GM04503 (cell line): ENCODE measurements at places on chromosomes 4 and X.

DNA sequence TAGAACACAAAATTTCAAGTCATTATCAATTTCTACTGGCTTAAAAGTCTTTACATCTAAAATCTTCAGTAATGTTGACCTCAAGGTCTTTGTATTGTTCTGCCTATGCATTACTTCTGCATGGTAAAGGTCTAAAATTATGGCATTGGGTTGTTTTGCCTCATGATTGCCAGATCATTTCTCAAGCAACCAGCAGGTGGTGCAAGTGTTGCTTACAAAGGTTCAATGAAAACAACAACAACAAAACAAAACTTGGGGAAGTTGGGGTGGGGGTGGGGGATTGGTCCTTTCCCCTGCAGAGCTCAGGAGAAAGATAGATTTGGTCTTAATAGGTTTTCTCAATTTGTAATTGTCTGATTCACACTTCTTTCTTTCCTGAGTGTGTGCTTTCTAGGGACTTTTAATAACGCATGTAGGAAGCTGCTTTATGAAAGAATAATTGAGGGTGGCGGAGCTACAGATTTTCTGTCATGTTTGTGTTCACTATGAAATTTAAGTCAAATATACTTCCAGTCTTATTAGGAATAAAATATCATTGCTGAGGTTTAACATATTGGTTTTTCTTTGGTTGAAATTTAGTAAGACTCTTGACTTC is 145.1 kb downstream of the COL4A5 start:
- no peak for DNase-seq

DNA sequence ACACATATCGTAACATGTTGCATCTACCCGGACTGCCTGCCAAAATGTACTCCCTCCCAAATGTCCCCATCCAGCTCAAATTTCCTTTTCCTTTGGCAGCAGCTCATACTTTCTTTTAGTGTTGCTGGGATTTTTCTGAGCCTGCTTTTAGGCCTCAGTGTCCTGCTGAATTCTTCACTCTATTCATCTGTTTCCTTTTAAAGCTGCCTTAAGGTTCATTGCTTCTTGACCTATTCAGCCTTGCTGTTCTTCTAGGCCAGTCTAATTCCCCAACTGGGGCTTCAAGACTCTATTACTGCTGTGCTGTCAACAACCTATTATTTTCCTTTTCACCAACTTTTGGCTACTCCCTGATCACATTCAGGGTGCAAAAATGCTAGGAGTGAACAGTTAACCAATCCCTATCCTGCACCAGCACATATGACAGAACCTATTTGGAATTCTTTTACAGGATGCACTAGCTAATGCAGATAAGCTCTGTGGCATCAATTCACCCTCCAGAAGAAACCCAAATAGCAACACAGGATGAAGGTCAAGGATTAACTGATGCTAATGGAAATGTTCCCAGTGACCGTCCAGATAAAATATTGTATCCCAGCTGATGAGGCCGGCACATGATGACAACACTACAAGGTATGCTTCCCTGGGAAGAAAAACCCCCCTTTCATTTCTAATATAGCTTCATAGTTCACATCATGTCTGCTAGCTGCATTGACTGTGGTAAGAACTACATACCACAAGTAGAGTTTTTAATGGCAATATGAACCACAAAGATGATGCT is 114.7 kb upstream of the TTC29 start:
- peak; percentile 88 for DNase-seq

DNA sequence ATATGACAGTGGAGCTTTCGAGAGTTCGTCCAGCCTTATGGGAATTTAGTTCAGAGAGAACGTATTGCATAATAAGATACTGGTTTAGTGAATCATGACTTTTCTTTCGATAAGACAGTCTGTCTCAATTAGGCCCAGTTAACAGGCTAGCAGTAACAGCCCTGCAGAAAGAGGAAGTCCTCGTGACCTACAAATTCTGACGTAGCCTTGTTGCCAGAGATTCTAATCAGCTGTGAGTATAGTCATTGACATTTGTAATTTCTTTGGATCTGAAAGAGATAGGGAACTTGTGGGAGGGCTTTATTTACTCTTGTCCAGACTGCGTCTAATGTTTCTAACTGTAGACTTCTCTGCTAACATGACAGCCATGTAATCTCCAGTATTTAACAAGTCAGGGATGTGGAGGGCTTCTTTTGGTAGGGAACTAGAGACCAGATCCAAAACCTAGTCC is 15.8 kb downstream of the ART3 start:
- peak; percentile 51 for DNase-seq

GRCh38 chr4:52143815-52144214 is 92.7 kb downstream of the SPATA18 start:
- no peak for DNase-seq

GRCh38 chrX:132636080-132636479 is 147.2 kb upstream of the MBNL3 start:
- no peak for DNase-seq

- DNase-seq, result no peak
Observed at GRCh38 chr4:140097572-140097971, 56.4 kb downstream of the MAML3 start.

- no peak for DNase-seq
Observed at GRCh38 chr4:108484187-108484586, 136.2 kb upstream of the RPL34 start.

GRCh38 chr4:169620880-169621248 is 486 bp downstream of the CLCN3 start:
- no peak for DNase-seq

- DNase-seq, result no peak
Observed at GRCh38 chr4:2830632-2831610, 12.7 kb upstream of the ADD1 start.

GRCh38 chrX:115174548-115174947 is 14.7 kb upstream of the RBMXL3 start:
- DNase-seq, result no peak

DNA sequence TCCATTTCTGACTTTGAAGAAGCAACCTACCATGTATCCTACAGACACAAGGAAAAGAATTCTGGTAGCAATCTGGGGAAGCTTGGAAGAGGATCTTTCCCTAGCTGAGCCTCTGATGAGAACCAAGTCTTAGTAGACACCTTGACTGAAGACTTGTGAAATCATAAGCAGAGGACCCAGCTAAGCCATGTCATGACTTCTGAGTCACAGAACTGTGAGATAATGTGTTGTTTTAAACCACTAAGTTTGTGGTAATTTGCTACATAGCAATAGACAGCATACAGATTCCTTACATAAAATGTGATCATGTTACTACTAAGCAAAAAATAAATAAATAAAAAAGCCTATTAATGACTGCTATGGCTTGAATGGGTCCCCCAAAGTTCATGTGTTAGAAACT is 71.3 kb upstream of the ANKRD50 start:
- no peak for DNase-seq

DNA sequence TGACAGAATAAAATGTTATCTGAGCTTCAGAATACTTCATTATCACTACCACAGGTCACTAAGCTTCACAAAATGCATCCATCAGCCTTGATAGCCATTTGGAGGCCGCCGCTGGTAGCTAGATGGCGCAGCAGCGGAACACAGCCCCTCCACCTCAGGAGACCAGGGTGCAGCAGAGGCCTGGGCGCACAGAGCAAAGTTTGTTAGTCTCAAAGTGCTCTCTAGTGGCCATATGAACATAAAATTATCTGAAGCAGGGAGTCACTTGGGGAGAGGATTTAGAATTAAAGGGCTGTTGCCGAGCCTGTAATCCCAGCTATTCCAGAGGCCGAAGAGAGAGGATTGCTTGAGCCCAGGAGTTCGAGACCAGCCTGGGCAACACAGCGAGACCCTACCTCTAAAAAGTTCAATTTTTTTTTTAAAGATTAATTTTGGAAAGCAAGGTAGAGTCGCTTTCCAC is 8.1 kb upstream of the DCTD start:
- DNase-seq, result no peak

- no peak for DNase-seq
Observed at GRCh38 chr4:83115000-83115399, 471 bp upstream of the PLAC8 start.

DNA sequence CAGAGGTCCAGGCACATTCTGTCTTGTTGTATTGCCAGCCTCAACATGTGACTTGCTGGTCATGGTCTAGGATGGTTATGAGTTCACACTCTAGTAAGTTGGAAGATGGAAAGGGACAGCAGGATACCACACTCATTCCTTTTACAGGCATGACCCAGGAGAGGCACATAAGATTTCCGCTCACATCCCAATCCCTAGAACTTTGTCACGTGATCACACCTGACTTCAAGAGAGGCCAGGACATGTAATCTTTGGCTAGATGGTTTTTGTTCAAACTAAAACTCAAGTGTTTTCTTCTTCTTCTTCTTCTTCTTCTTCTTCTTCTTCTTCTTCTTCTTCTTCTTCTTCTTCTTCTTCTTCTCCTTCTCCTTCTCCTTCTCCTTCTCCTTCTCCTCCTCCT is 53.4 kb upstream of the ARX start:
- DNase-seq, result no peak

DNA sequence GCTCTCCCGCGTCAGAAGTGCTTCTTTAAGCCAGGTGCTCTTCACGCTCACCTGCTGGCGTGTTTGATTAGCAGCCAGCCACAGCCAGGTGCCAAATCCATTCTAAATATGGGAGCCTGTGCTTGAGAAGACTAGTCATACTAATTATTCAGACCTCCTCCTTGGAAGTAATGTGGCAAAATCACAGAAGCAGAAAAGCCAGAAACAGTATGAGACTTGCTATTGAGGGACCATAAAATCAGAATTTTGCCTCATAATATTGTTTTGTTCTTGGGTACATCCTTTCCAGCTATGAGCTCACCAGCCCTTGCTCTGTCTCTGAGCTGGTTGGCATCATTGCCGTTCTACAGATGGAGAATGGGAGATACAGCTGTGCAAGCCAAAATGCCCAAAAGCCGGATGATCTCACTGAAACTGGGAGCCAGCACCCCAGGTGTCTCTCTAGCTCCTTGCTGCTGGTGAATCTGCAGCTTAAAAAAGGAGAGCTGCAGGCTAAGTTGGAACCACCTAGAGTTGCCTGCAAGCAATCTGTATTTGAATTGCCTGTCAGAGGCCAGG is 205.4 kb downstream of the SHROOM3 start:
- no peak for DNase-seq

DNA sequence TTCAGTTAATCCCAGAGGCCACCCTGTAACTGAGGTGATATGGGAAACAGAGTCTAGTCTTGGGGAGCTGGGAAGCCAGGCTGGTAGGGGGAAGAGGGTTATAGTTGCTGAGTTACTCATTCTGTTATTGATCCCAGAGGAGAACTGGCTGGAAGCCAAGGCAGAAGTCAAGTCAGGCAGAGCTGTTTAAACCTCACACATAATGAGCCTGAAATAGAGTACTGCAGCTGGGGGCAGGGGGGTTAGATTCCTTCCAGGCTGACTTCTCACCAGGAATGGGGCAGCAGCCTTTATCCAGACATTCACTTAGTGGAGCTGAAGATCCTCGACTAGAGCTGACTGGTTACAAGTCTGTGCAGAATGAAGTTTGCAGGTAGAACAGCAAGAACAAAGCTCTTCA is 144.9 kb downstream of the C4orf33 start:
- no peak for DNase-seq

DNA sequence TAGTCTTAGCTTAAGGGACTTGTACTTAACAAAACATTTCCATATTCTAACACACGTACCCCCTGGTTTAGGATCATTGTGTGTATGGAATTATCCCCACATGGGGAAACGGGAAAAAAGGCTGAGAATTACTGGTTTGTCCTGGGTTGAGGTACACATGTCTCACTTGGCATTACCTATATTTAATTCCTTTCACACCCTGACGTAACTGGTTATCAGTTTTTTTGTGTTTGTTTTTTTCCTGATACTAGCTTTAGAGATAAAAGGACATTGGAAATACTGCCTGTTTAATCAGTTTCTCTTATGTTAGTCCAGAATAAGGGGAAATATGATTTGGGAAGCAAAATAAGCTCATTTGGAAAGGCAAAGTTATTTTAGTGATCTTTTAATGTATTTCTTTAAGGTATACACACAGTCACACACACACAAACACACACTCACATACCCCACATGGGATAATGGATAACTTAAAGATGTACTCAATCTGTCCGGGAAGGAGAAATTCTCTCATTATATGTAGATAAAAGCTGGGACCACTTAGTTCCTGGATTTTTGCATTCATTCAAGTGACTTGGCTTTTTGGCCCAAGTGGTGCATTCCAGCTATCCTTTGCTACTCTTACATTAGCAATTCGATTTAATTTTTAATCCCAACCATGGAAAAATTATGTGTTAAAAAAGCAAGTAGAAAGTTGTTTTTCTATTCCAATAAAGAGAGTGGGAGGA is 13.0 kb downstream of the SEPTIN11 start:
- no peak for DNase-seq

DNA sequence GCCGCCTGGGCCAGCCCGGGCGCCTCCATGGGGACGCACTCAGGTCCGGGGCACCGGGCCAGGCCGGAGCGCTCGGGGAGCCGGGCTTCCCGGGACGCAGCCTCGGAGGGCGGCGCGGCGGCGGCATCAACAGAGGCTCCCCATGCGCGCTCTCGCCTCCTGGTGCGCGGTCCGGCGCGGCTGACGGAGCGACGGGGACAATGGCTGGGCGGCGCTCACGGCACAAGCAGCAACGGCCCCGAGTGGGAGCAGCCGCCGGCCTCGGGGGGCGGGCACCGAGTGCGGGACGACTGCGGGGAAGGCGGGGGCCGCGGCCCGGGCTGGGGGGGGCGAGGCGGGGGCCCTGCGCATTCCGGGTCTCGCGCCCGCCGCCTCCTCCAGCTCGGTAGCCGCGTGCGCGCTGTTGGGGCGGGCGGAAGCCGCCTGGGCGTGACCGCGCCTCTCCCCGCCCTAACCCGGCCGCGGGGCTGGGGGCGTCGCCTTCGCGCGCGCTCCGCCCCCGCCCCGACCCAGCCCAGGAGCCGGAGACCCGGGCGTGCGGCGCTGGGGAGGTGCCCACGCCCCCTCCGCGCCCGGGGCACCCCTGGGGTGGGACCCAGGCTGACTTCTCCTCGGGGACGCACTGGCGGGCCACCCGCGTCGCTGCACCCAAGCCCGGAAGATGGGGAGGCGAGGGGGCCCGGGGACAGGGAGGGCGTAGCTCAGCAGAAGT is at the start of gene PRKX:
PRKX (minus strand) TSS at position 425 of the 712 bp plus-strand sequence; CDS start at position 29, 396 bp downstream.
- DNase-seq, result no peak

DNA sequence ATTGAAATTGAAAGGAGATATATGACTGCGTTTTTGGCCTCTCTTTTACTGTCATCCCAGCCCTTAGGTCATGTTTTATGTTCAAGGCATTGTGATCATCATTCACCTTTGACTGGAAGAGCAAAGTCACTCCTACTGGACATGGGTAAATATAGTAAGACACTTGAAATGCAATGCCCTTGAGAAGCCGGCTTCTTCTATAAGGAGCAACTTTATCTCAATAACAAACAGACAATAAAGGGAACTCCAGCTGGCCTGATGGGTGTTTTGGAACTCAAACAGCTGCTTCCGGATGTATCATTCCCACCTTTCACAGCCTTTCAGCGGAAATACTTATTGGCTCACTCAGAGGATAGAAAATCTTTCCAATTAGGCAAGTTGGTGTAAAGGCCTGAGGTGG is 65.1 kb upstream of the C4orf54 start:
- DNase-seq, result no peak

DNA sequence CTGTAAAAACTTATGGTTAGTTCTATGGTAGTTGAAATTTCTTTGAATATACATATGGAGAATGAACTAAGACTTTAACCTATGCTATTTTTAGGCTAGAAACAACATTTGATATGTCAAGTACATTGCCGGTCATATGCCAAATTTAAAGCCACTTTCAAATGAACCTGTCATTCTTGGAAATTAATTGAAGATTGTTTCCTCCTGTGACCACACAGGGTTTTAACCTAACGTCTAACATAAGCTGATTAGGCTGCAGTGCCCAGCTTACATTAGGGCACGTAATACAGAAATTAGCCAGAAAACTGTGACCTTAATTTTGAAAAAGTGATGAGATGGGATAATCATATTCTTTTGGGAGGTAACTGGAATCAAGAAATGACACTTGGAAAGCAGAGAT is 645.9 kb downstream of the FSTL5 start:
- DNase-seq, result no peak

- no peak for DNase-seq
Observed at GRCh38 chr4:973431-974397, at the start of gene DGKQ. Gene DGKQ (minus strand): TSS chr4:973569. CDS start chr4:973482, 87 bp downstream.
